Left lung (tissue), 14 donors: ENCODE measurements at places on chromosomes 7 and 10. TPM values are rescaled to one million over a fixed set of nuclear protein-coding genes. Genes with fewer than 3 reads are reported as not detected.

The PTPRE gene
- total RNA-seq: 51.4 TPM

The GNGT1 gene
- total RNA-seq: not detected

The HGF gene
- 28.9 TPM for total RNA-seq

GRCh38 chr10:132309879-132310591, 2.3 kb upstream of the STK32C start:
- no peak overlapping the region for H3K4me3 ChIP-seq
- no peak overlapping the region for H3K27ac ChIP-seq
- no peak for DNase-seq
- H3K36me3 ChIP-seq: no peaks in the 10 kb centered on the region
- H3K27me3 ChIP-seq: peaks cover 38% of the 10 kb centered on the region

DNA sequence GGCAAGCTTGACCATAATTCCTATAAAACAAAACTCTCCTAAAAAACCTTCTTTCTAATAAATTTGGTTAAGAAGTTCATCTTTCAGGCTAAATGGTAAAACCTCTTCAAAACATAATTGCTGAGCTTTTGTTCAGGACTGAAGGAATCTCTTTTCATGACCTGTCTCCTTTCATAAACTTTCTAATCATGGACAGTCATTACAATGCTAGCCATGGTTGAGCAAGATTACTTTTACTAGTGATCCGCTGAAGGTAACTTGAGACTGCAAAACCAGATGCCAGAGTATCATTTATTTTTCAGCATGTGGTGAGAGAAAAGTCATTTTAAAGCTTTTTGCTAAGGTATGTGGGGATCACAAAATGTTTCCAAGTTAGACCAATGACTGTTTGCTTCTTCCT, 186.4 kb upstream of the RHOBTB1 start:
- DNase-seq: no peak
- no peak overlapping the region for H3K27ac ChIP-seq
- H3K27me3 ChIP-seq: no peaks in the 10 kb centered on the region
- H3K4me1 ChIP-seq: no peaks in the 10 kb centered on the region
